Forelimb muscle (tissue), 1 donor: ENCODE measurements at places on chromosomes 12 and 14.

DNA sequence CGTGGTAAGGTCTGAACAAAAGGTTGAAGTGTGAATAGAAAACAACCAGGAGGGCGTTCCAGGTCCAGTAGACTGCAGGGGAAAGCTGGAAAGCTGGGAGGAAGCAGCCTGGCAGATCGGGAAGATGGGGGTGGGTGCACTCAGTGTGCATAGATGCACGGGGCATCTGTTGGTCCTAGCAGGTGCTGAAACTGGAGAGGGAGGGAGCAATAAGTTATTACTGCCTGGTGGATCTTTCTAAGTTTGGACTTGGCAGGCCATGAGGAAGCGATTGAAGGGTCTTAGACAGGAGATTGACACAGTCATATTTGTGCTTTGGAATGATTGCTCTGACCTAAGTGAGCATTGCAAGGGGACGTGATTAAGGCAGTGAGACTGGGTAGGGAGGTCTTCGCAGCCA, 194.4 kb downstream of the EFCAB11 start:
- no peak for DNase-seq

DNA sequence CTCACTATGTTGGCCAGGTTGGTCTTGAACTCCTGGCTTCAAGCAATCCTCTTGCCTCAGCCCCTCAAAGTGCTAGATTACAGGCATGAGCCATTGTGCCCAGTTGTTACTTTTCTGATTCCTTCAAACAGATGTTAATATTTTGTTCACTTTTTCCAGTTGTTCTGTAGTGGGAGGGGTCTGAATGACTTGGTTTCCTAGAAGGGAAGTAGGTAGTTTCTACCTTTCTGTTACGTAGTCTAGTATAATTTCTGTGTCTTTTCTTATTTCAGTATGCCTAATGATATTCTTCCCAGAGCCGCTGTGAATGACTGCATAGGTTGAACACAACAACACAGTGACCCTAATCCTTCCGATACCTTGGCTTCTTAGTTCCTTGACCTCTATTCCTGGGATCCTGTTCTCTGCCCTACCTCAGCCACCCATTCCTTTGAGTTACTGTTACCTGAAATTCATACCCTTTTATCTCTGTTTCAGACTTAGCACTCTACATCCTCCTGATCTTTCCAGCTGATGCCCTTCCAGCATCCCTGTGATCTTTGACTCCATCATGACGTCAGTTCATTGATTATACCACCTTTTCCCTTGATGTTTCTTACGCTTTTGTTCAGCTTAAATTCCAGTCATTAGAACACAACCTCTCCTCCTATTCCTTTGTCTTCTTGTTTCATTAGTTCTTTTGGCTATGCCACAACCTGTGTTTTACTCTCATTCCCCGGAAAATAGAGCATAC, 33.3 kb downstream of the RCOR1 start:
- no peak for DNase-seq

DNA sequence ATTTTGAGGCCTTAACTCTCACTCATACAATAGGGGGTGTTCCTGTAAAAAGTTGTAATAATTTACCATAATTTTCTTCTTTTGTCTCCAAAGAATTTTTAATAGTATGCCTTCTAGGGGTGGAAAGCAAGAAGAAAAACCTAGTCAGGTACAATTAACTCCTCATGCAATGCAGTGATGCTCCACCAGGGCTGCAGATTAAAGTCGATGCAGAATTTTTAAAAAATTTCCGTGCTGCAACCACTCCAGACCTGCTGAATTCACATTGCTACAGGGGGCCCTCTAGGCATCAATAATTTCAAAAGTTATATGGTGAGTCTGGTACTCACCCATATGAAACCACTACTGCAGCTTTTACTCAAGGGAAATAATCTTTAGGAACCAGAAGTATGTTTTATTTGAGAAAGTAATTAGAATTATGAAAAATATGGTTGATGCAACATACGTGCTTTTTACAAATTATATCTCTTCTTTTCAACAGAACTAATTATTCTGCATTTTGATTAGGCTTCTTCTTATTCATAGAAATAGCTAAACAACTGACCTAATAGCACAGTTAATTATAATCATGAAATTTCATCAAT, 353.2 kb downstream of the BCAT1 start:
- no peak for DNase-seq

- DNase-seq: no peak
Observed at GRCh38 chr12:124881123-124881522, 17.5 kb upstream of the SCARB1 start.

GRCh38 chr12:77940567-77940966, 109.9 kb downstream of the NAV3 start:
- DNase-seq: no peak

- no peak for DNase-seq
Observed at GRCh38 chr12:94768398-94769046, 118.2 kb upstream of the TMCC3 start.

GRCh38 chr14:26598672-26599131, 869 bp upstream of the NOVA1 start:
- DNase-seq: no peak

- DNase-seq: no peak
Observed at GRCh38 chr12:61810486-61810885, 449.7 kb upstream of the USP15 start.

- no peak for DNase-seq
Observed at GRCh38 chr14:56731187-56731586, 79.1 kb downstream of the OTX2 start.

GRCh38 chr12:2986876-2987275, 27.7 kb downstream of the TEAD4 start:
- DNase-seq: no peak

- DNase-seq: no peak
Observed at GRCh38 chr12:107485731-107486130, 199.9 kb upstream of the PWP1 start.

GRCh38 chr12:13130981-13131380, 27.5 kb upstream of the GSG1 start:
- no peak for DNase-seq

- DNase-seq: no peak
Observed at GRCh38 chr12:45227316-45228067, 11.6 kb downstream of the ANO6 start.
